ENCODE measurements at places on chromosomes 4 and X.

- no peak for DNase-seq
These were observed 256.9 kb upstream of the TEX13A start for GRCh38 chrX:105477351-105477750.

- no peak for DNase-seq
These were observed 14.0 kb upstream of the SHROOM4 start for GRCh38 chrX:50827996-50828395.

- no peak for DNase-seq
These were observed 10.1 kb downstream of the BCOR start for GRCh38 chrX:40087425-40088298.

GRCh38 chrX:29687687-29688086 is 527.7 kb upstream of the MAGEB2 start:
- no peak for DNase-seq

DNA sequence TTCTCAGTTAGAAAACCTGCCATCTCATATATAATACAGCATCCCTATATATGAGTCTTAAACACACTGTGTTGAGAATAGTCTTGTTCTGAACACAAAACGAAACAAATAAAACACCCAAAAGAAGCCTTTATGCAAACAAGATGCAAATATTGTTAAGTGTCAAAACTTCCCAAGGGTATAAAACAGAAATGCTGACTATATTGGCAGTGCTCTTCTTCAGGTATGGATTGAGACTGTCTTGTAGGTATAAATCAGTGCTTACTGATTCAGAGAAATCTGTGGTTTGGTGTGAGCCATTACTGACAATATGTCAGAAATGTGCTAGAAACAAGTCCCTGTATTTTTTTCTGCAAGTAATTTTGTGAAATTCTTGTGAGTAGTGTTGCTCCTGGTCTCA is 82.8 kb upstream of the CTSO start:
- DNase-seq, result no peak

GRCh38 chr4:113300471-113300928 is 251.0 kb downstream of the ANK2 start:
- no peak for DNase-seq

DNA sequence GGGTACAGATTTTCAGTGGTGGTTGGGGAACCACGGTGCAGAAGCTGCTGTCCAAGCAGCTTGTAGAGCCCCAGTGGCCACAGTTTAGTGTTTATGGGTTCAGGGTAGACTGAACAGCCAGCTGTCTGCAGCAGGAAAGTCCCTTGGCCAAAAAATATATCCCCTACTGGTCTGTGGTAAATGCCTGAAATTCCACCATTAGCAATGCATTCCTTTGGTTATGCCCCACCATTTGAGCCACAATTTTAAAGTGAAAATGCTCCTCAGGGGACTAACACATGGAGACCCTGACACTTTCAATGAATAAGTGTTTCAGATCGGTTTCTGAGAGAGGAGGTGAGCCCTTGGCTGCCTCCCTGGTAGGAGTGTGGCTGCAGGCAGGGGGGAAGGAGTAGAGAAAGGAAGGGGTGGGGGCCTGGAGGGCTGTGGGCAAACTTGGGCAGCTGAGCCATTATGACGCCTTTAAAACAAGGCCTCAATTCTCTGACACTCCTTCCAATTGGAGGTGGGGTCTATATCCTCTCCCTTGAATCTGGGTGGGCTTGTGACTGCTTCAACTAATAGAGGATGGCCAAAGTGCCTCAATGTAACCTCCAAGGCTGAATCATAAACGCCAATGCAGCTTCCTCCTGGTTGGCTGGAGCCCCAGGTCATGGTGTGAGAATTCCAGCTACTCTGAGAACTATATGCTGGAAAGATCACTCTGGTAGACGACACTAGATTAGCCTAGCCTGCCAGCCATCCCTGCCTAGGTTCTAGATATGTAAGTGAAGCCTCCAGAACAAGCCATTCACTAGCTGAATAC is 75.8 kb upstream of the ATP6AP2 start:
- DNase-seq, result no peak

DNA sequence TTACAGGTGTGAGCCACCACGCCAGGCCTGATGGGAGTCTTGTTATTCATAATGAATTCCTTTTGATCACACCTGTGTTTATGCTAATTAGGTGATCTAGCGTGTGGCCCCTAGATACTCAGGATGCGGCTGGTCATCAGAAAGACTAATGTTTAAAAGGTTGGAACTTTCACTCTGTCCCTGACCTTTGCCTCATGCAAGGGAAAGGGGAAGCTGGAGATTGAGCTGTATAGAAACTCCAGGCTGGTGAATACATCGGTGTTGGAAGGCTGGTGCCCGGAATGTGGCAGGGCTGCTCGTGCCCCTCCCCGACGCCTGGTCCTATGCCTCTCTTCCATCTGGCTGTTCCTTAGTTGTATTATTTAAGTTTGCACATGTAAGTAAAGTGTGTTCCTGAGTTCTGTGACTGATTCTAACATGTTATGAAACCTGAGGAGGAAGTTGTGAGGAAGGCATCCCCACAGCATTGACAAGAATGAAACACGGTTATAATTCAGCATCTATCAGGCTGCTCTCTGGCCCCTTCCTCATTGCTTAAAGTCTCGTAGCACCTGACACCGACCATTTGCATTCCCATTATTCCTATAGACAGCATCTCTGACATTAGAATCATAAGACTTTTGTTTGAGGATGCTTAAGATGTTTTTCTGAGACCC is 28.9 kb downstream of the CASP3 start:
- no peak for DNase-seq

- DNase-seq, result no peak
These were observed 61.6 kb downstream of the SCML1 start for GRCh38 chrX:17798921-17799320.

DNA sequence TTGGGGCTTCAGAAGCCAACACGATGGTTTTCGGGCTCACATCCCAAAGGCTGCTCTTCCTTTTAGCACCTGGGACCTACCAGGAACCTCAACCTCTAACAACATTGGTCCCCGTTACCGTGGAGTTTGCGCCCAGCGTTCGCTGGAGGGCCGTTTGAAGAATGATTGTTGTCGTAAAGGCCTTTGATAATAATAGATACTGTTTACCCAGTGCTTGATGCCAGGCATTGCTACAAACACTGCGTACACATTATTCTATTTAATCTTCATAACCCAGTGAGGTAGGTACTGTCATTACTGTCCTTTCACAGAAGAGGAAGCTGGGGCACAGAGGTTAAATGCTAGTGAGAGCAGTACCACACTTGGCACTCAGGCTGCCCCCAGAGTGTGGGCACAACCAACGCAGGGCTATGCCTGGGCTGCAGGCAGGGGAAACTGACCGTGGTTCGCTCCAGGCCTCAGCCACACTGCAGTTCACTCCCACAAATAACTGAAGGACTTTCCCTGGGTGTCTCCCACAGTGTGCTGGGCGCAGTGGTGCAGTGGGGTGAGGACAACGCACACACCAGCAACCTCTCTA is 1.0 kb upstream of the ACSL1 start:
- no peak for DNase-seq

- DNase-seq, result no peak
These were observed 218.2 kb downstream of the IDS start for GRCh38 chrX:149286940-149287349.

DNA sequence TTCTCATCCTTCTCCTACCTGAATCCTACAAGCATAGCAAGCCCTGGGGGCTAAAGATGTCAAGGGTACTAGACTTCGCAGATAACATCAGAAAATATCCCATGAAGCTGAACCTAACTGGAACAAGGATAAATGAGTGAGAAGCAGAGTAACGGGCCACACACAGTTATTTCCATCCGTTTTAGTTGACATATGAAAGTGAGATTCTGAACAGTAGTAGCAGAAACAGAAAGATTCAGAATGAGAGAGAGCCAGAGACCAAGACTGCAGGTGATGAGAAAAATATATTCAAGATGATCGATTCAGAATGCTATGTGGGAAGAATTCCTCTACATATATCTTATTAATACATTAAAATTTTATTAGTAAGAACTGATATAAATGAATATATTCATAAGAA is 165.1 kb downstream of the TSPAN5 start:
- no peak for DNase-seq

GRCh38 chrX:20397587-20397986 is 130.9 kb upstream of the RPS6KA3 start:
- no peak for DNase-seq

- no peak for DNase-seq
These were observed 36.7 kb upstream of the HDAC8 start for GRCh38 chrX:72609313-72609712.

DNA sequence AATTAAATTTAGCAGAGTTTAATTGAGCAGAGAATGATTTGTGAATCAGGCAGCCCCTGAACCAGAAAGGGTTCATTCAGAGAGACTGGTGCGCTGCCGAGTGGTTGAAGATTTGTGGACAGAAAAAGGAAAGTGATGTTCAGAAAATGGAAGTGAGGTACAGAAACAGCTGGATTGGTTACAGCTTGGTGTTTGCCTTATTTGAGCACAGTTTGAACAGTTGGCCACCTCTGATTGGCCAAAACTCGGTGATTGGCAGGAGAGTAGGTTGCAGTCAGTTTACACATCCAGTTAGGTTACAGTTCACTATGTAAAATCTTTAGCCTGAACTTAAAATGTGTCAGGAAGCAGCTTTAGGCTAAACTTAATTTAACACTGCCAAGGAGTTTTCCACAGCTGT is 14.9 kb downstream of the MID1IP1 start:
- DNase-seq, result no peak

DNA sequence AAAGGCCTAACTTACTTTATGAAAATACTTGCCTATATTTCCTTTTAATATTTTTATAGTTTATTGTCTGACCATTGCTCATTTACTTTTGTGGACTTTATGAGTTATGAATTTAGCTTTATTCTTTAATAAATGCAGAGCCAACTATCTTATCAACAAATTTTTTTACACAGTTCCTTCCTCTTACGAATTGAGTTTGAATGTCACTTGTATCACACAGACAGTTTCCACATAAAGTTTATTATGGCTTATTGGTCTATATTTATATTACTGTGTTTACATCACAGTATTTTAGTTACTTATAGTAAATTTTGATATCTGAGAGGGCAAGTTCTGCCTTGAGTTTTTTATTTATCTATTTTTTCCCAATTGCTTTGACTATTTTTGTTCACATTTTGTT is 450.6 kb downstream of the C4orf33 start:
- DNase-seq, result no peak

GRCh38 chrX:134020910-134021309 is 35.5 kb upstream of the GPC3 start:
- no peak for DNase-seq

DNA sequence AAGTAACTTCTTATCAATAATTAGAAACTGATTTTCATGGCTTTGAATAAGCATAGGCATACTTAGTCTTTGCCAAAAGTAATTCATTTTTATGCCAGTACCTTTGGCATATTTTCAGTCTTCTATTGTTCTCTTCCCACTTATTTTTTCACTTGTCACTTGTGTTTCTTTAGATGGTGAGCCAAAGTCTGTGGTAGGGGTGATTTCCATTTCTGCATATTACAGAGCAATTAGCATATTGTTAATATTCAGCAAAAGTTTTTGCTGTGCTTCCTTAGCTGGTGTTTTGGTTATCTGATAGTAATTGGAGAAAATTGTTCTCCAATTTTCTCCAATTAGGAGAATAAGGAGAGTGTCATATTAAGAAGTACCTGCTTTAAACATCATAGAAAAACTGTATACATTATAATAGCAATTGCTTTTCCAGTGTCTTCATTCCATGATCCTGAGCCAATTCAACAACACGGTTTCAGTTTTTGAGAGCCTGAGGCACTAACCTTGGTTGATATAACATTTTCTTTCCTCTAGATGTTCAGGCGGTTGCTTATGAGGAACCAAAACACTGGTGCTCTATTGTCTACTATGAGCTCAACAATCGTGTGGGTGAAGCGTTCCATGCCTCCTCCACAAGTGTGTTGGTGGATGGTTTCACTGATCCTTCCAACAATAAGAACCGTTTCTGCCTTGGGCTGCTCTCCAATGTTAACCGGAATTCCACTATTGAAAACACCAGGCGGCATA is 64.7 kb downstream of the SMAD1 start:
- no peak for DNase-seq

DNA sequence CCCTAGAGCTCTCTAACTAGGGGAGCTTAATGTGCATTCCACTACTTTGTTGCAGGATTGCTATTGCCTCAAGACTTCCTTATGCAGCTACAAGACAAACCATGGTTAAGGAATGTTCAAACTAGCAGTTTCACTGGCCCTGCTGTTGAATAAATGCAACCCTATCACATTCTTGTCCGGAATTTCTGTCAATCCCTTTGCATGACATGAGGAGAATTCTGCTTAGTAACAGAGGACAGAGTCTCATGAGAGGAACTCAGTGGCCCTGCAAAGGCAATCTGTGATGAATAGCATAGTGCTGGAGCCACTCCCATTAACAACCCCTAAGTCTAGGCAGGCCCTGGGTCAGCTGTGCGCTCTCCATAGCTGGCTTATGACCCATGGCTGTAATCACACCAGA is 30.7 kb upstream of the SGMS2 start:
- no peak for DNase-seq

DNA sequence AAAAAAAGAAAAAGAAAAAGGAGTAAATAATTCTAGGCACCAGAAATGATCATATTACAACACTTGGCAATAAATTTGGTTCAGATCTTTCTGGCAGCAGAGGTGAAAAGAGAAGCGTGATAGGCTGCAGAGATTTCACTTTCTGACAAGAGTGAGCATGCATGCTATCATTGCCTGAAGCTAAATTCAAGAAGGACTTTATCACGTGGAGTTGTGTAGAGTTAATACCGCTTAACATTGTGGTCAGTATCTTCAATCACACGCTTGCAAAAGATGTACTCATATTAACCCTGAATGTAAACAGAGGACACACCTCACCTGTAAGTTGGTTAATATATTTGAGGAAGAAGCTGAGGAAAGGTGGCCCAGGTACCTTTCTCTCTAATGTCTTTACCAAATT is 31.4 kb upstream of the RBPJ start:
- no peak for DNase-seq

- DNase-seq, result no peak
These were observed 7.1 kb upstream of the SCRG1 start for GRCh38 chr4:173405840-173406606.

- no peak for DNase-seq
These were observed 60.0 kb downstream of the TIGD2 start for GRCh38 chr4:89171176-89171805.

- no peak for DNase-seq
These were observed 10.6 kb downstream of the MSN start for GRCh38 chrX:65677954-65678469.

- no peak for DNase-seq
These were observed 24.2 kb upstream of the GDPD2 start for GRCh38 chrX:70398899-70399298.

GRCh38 chr4:41384992-41385391 is 128.3 kb downstream of the UCHL1 start:
- DNase-seq, result no peak

DNA sequence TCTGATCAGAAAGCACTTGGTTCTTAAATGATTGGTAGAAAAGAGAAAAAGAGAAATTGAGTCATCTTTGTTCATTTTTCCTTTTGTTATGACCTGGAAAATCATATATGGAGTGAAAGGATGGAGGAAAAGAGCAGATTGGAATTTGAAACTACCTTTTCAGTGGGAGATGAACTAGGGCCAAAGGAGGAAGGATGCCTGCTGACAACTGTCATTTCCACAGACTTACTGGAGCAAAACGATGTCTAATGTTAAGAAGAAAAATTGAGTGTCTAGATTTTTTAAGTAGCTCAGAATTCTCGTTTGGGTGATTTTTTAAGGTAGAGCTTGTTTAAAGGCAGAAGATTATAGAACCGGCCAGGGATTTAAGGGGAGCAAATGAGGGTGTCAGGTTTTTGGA is 144.6 kb upstream of the KCNIP4 start:
- DNase-seq, result no peak
